ENCODE measurements at places on chromosomes 2 and 18.
A peak's percentile ranks its signal among the peaks of the same experiment; 100 is the strongest.

- DNase-seq = no peak
These were observed 247.8 kb downstream of the BCL2 start for GRCh38 chr18:63071701-63072141.

DNA sequence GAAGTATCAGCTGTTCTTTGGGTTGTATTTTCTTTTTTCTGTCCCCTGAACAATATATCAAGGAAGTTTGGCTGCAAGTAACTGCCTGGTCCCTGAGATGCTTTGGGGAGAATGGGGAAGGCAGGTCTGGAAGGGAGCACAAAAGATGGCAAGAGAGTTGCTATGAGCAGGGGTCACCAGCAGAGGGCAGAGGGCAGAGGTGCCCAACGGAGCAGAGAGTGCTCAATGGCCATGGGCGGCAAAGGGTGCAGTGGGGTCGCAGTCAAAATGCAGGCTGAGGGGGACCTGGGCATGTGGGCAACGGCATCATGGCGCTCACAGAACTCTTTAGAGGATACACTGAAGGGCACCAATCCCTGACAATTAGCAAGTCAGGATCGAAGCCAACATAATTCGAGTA lies 107.7 kb upstream of the ATP8B1 start:
- no peak for DNase-seq

GRCh38 chr2:18398833-18399232 lies 161.6 kb downstream of the RDH14 start:
- peak; percentile 57 for DNase-seq

DNA sequence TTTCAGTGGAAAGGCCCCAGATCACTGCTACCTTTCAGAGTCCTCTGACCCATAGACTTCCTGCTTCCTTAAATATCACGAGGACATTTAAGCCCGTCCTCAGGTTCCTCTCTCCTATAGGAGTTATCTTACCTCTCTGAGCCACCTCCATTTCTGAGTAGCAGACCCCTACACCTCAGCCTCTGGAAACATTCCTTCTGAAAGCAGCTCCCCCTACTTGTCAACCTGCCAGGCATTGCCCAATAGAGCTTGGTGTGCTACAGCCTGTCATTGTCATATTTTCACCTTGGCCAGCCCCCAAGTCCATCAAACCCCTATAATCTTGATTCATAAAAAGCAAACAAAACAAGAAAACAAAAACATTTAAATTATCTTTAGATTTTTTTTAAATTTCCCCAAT lies 717.9 kb upstream of the SLC8A1 start:
- DNase-seq = no peak

GRCh38 chr2:98902209-98903063 lies 33.6 kb downstream of the CRACDL start:
- DNase-seq = no peak

- peak; percentile 11 for DNase-seq
These were observed 62.5 kb downstream of the REEP1 start for GRCh38 chr2:86274918-86275275.

DNA sequence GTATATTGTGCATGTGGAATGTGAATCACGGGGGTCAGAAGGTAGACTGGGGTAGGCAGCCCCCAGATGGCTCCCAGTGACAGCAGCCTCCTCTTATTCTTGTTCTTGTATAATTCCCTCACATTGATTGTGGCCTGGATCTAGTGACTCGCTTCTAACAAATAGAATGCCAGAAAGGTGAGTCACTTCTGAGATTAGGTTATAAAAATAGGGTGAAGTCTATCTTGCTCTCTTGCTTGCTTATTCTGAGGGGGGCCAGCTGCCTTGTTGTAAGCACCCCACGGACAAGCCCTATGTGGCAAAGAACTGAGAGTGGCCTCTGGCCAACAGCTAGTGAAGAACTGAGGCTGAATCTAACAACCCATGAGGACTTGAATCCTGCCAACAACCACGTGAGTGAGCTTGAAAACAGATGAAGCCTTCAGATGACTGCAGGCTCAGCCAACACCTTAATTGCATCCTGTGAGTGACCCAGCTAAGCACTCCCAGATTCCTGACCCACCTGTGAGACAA lies 15.6 kb upstream of the RMND5A start:
- peak; percentile 71 for DNase-seq

DNA sequence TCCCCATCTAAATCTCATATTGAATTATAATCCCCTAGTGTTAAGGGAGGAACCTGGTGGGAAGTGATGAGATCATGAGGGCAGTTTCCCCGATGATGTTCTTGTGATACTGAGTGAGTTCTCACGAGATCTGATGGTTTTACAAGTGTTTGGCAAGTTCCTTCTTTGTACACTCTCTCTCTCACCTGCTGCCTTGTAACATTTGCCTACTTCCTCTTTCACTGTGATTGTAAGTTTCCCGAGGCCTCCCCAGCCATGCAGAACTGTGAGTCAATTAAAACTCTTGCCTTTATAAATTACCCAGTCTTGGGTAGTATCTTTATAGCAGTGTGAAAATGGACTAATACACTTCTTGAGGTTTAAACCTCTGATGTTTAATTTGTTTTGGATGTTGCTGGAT lies 177.5 kb downstream of the CD8B2 start:
- DNase-seq = no peak

- DNase-seq = no peak
These were observed 22.2 kb downstream of the ZNF521 start for GRCh38 chr18:25329783-25330182.

DNA sequence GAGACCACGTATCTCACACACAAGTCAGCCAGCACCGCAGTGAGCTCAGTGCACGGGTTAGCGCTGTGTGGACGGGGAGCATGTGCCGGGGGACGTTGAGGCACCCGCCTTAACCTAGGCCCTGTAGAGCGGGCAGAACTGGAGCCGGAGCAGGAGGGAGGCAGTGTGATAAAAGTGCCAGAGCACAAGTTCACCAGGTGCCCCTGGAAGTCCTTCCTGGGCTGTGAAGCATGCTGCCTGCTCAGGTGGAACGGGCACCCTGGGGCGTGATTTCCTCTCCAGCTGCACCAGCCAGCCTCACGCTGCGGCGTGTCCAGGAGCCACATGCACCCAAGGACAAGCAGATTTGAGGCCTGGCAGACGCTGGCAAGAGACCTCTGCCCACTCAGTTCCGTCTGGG lies 50.3 kb downstream of the ITGB1BP1 start:
- DNase-seq = no peak

- DNase-seq = no peak
These were observed 41.2 kb downstream of the SRD5A2 start for GRCh38 chr2:31539505-31539904.

GRCh38 chr2:241224851-241225438 lies 36.5 kb downstream of the ANO7 start:
- DNase-seq = peak; percentile 44

DNA sequence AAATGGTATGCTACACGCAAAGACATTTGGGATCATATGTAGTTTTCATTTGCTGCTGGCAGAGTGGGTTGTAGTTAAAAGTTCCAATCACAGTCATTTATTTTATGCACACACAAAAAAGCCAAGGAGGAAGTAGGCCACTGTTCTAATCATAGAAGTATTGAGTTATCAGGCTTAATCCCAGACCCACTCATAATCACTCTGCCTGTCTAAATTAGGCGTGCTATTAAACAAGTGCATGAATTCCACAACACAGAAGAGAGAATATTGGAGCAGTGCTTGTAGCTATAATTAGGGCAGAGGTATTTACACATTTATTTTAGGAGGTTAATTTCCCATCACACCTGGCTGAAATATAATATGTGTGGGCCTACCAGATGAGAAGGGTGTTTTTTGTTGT lies 65.7 kb upstream of the FIGN start:
- no peak for DNase-seq

DNA sequence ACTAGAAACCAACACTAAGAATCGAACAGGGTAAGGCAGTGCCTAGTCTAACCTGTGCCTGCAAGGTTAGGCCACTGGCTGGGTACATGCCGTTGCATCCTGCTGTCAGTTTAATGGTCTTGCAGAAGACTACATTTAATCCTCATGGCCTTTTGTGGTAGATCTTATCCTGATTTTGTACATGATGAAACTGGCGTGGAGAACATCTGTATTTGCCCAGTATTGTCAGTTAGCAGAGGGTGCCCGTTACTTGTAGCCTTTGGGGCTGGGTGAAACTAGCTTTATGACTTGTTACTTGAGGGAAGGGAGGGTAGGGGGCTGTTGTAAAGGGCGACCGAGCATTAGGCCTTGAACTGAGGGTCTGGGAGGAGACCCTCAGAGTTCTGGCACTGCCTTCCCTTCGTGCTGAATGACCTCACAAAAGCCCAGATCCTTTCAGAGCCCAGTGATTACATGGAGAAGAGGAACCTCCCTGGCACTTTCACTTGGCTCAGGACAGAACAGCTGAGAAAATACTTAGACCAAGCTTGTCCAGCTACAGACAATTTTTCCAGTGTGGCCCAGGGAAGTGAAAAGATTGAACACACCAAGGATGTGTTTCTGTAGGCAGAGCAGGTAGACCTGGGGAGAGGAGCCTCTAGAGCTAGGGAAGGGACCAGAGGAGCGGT lies 19.5 kb downstream of the SLC20A1 start:
- no peak for DNase-seq

- DNase-seq = peak; percentile 63
These were observed 32.1 kb upstream of the ZNF638 start for GRCh38 chr2:71299507-71299906.

- peak; percentile 62 for DNase-seq
These were observed 38.7 kb downstream of the MSTN start for GRCh38 chr2:190023860-190024259.

DNA sequence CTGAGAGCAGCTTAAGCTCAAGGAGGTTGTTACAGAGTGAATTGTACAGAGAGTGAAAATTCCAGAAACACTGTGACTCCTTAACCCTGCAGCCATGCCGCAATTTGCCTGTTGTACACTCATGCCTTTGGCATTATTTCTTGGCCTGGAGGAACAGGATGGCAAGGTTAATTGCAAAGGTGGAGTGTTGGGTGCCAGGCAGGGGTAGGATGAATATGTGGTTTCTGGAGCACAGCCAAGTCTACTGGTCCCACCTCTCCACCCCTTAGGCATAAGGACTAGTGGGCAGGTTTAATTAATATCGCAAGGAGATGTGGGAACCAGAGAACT lies 250.2 kb downstream of the LRRTM1 start:
- no peak for DNase-seq

- DNase-seq = peak; percentile 28
These were observed 853 bp downstream of the GNAL start for GRCh38 chr18:11689669-11690565.

- no peak for DNase-seq
These were observed 50.0 kb upstream of the TTC39C start for GRCh38 chr18:23964282-23965238.

DNA sequence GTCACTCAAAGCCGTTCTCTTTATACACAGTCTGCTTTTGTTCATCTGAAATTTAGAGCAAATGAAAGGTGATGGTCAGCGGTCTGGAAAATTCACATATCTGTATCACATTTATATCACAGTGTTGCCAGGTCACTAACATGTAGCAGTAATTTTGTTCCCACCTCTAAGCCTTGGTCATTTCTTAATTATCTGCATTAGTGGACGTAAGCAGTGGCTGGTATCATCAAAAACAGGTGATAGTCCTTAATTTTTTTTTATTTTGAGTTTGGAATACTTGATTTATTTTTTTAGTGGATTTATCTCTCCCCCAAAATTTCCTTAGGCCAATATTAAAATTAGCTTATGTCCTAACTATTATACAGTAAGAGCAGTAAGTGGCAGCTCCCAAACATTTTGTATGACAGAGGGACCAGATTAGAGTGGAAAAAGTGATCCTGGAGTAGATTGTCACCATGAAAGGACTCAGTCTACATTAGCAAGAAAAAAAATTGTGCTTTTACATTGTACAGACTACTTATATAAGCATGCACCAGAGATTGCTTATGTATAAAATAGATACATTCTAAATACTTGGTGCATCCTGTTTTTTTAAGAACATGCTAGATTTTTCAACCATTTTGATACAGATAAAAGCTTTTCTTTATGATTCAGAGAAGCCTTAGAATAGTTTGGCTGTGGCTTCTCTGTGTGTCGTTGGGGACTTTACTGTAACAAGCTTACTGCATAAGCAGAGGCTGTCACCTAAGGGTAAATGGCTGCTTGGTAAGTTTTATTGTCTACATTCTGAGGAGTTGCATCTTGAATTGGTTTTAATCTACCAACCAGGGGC lies 65.0 kb downstream of the MAPRE2 start:
- DNase-seq = no peak

- peak; percentile 28 for DNase-seq
These were observed 336.3 kb downstream of the DYSF start for GRCh38 chr2:71789556-71790204.

- DNase-seq = no peak
These were observed 48.4 kb downstream of the LRP1B start for GRCh38 chr2:142082368-142082767.

DNA sequence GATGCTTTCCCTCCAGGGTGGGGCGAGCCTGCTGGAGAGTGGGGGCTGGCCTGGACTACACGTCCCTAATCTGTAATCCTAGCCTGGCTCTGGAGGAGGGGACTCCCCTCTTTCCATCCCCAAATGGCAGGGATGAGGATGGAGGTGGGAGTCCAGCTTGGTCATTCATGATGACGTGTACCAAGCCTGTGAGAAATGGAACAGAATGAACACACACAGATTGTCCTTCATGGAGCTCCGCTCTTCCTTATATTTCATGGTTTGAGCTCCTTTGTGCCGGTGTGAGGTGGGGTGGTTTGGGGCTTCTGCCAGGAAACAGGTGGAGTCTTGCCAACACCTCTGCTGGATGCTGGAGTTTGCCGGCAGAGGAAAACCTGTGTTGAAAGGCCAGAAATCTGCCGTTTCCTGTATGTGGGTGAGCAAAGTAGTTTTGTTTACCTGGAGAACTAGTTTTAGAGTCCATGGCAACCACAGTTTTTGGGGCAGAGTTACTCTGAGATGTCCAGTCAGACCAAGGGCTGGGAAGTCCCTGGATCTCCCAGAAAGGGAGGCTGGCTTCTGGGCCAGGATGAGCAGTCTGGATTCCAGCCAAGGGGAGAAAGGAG lies 417.6 kb upstream of the MEX3C start:
- DNase-seq = peak; percentile 80

GRCh38 chr18:58097121-58097906 lies 53.3 kb downstream of the NEDD4L start:
- DNase-seq = no peak

- peak; percentile 67 for DNase-seq
These were observed 89.3 kb downstream of the PDE11A start for GRCh38 chr2:177983183-177983788.

DNA sequence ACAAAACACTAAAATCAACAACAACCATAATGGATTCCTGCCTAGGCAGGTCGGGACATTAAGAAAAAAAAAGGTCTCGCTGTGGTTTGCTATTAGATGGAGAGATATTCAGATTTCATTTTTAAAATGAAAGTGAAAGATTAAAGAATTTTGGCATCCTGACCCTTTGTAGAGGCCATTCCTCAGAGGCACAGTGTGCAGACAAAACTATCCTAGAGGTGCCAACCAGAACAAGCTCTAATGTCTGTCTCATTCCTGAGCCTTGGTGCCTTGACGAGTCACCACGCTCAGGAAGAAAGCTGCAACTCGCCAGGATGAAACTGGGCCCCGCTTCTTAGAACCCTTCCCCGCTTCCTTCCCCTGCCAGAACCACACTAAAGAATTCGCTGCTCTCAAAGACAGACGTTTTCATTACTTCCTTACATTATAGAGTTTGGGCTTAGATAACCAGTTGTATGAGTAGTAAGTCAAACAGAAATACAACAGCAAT lies 156.0 kb downstream of the TGIF1 start:
- peak; percentile 64 for DNase-seq

- DNase-seq = no peak
These were observed 17.5 kb downstream of the STEAP3 start for GRCh38 chr2:119241205-119241532.

- DNase-seq = no peak
These were observed 96.8 kb downstream of the MSH2 start for GRCh38 chr2:47499621-47500309.

GRCh38 chr2:127701193-127701650 lies at the start of gene SFT2D3:
Gene SFT2D3 (plus strand): TSS chr2:127701497. CDS start chr2:127701529, 32 bp downstream.
- DNase-seq = peak; percentile 92
